ENCODE measurements at places on chromosomes 1 and 21.

GRCh38 chr21:25405984-25406383 lies 201.3 kb downstream of the MRPL39 start:
- DNase-seq: no peak

DNA sequence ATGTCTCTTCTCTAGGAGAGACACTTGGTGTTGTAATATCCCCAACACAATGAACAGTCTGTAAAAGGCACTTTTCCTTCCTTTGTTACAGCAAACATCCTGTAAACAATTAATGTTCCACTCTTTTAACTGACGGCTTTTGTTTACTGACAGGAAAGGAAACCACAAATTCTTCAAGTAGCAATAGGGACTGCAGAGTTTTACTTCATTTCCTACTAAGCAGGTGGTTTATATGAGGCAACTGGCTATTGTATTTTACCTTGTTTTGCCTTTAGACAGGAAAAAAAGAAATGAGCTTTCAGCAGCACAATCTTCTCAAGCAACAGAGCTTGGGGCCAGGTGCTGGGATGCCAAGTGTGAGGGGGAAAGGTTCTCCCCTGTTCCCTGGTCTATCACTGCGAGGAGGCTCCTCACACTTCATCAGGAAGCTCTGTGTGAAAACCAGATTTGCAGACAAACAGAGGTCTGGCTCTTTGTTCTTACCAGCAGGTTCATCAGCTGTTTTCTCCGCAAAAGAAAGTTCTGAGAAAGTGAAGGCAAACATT lies 51.2 kb downstream of the SIPA1L2 start:
- DNase-seq: peak; percentile 22

GRCh38 chr1:36913484-36914060 lies 120.7 kb downstream of the GRIK3 start:
- no peak for DNase-seq

- DNase-seq: no peak
Measured at GRCh38 chr1:223007935-223008334, 135.1 kb downstream of the TLR5 start.

DNA sequence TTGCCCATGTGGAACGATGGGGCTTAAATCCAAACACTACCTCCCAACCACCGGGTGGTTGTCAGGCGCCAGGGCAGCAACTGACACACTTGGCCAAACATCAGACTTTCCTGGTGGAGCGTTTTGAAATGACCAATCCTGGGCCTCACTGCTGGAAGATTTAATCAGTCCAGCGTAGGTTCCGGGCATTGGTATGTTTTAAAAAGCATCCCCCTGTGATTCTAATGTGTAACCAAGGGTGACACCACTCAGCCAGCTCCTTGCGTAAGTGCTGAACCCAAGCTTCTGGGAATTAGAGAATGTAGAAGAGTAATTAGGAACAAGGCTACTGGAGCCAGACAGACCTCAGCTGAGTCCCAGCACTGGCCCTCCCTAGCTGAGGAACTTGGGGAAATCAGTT lies 44.8 kb upstream of the KAZN start:
- no peak for DNase-seq

DNA sequence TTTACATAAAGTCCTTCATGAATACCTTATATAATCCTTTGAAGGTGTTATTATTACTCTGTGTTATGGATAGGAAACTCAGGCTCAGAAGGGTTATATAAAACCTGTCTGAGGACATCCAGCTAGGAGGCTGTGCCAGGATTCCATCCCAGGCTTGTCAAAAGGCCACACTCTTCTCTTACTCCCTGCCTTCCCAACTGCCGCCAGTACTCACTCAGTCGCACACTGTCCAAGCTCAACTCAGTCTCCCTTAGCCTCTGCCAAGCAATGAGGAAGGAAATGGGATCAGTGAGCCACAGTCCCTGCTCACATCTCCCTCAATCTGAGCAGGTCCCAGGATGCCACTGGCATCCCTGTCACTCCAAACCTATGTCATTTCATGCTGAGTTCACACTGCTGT lies 94.4 kb downstream of the NAV1 start:
- no peak for DNase-seq

- no peak for DNase-seq
Measured at GRCh38 chr1:212915245-212916091, 34.9 kb upstream of the VASH2 start.

GRCh38 chr1:26616881-26617280 lies 78.9 kb upstream of the ARID1A start:
- DNase-seq: no peak

- peak; percentile 67 for DNase-seq
Measured at GRCh38 chr1:227728059-227728891, 6.8 kb downstream of the JMJD4 start.

GRCh38 chr1:5953386-5953785 lies 38.8 kb downstream of the NPHP4 start:
- no peak for DNase-seq

- DNase-seq: no peak
Measured at GRCh38 chr1:183881387-183882131, 76.6 kb downstream of the RGL1 start.

- no peak for DNase-seq
Measured at GRCh38 chr1:207455183-207455754, 1.1 kb downstream of the CR2 start.

GRCh38 chr21:46220275-46220810 lies 8.2 kb downstream of the LSS start:
- DNase-seq: no peak

- no peak for DNase-seq
Measured at GRCh38 chr1:36787312-36787913, 246.9 kb downstream of the GRIK3 start.

GRCh38 chr1:46484783-46485490 lies 4.7 kb upstream of the DMBX1 start:
- no peak for DNase-seq

DNA sequence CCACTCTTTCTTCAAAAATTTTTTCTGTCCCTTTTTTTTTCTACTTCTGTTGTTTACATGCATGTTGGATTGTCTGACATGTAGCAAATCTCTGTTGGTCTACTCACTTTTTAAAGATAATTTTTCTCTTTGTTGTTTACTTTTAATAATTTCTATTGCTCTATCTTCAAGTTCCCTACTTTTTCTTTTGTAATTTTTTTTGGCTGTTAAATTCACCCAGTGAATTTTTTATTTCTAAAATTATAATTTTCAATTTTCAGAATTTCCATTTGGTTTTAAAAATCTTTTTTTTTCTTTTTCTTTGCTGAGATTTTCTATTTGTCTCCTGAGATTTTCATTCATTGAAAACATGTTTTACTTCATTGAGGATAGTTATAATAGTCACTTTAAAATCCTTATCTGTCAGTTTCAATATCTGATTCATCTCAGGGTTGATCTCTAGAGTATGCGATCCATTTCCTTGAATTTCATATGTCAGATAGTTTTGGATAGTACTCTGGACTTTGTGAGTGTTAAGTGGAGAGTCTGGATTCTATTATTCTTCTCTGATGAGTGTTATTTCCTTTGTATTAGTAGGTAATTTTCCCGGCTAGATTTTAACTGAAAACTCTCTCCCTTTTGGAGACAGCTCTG lies 1.6 kb upstream of the TSEN15 start:
- DNase-seq: no peak

- no peak for DNase-seq
Measured at GRCh38 chr1:235027076-235027861, 101.4 kb downstream of the TOMM20 start.

GRCh38 chr1:236524895-236525184 lies 1.1 kb downstream of the LGALS8 start:
- no peak for DNase-seq

DNA sequence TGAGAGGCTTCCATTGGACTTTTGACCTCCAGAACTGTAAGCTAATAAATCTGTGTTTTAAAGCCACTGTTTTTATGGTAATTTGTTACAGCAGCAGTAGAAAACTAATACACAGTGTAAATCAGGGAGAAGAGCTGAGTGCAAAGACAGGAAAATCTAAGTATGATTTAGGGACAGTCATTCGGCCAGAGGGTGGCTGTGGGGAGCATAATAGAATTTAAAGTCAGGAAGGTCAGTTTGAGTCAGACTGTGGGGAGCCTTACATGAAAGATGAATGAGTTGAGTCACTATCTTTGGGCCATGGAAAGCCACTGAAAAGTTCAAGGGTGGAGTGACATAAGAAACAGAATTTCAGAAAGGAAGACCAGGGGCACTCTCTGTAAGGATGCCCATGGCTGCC lies 52.4 kb upstream of the SSX2IP start:
- no peak for DNase-seq

GRCh38 chr1:24329797-24330543 lies 10.8 kb downstream of the GRHL3 start:
- DNase-seq: no peak

- no peak for DNase-seq
Measured at GRCh38 chr1:47624531-47624930, 186.7 kb downstream of the FOXD2 start.

DNA sequence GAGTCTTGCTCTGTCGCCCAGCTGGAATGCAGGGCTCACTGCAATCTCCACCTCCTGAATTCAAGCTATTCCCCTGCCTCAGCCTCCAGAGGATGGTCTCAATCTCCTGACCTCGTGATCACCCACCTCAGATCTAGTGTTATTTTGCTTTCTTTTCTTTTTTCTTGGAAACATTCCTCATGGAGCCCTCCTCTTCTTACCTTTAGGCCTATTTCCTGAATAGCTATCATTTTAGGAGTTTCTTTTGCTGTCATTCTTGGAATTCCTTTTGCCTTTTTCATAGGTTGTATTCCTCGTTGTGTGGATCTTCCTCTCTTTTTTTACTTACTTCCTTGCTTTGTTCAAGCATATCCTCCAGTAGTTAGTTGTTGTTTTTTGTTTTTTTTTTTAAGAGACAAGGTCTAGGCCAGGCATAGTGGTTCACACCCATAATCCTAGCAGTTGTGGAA lies 173.8 kb downstream of the RASAL2 start:
- DNase-seq: no peak

GRCh38 chr1:74690364-74690696 lies 16.7 kb upstream of the ERICH3 start:
- no peak for DNase-seq

DNA sequence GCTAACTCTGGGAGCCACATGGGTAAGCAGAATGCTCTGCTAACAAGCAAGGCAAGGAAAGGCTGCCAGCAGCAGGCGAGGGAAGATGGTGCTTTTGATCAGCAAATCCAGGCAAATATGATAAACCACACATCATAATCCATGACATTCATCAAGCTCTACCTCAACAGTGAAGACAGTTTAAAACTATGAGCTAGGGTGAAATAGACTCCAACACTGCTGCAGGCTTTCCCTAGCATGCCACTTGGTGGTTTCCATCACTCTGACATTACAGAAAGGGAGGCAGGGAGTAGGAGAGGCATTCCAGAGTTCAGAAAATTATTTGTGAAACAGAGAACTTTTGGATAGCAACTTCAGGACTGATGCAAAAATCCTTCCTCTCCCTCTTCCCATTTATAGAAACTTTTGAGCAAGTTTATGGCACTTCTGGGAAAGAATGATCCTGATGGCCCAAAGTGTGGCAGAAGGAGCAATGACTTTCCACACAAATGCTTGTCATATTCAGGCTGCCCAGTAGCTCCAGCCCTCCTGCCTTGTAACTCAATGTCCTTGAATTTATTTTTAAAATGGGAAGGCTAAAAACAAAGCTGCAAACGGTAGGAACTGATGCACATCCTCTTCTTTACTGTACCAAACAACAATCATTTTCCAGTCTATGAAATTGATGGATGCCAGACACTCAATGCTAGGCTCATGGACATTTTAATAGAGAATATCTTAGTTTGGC lies 70.8 kb downstream of the SMYD2 start:
- no peak for DNase-seq

DNA sequence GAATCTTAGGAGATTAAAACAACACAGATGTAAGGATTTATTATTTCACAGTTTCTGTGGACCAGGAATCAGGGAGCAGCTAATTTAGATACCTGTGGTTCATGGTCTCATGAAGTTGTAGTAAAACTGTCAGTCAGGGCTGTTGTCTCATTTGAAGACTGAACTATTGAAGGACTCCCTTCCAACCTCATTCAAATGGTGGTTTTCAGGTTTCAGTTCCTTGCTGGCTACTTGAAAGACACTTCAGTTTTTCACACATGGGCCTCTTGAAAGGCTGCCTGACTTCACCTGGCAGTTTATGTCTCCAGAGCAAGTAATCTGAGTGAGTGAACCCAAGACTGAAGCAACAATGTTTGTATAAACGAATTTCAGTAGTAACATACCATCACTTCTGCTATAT lies 915.9 kb downstream of the PLA2G4A start:
- no peak for DNase-seq

DNA sequence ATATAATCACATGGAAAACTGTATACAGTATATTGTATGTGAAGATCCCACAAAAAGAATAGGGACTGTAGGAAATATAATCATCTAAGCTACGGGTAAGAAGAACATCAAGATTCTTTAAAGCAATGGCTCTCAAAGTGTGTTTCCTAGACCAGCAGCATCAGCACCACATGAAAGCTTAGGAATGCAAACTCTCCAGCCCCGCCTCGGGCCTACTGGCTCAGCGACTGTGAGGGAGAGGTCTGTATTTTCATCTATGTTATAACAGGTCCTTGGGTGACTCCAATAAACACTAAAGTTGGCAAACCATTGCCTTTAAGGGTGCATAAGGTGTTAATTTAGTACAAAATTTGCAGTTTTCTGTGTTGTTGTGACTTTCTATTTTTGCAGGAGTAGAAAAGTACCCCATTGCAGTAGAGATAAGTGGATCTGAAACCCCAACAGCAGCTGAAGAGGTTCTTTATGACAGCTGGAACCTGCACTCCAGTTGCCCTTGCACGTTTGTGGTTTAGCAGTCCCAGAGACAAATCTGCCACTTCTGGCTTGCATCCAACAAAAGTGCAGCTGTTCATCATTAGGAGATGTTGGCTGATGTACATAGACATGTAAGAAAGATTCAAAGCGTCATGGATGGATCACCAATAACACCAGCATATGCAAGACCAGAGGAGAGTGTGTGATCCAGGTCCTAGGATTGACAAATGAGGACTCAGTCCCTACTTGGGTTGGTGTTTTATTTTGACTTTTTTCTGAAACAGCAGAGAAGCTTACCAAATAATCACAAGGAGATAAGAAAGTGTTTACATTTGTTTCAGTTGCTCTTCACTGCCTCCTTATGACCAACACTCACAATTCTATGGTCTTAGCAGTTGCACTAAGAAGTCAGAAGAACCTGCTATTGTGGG lies 15.9 kb upstream of the IFNAR1 start:
- DNase-seq: no peak

Data from activated CD4-positive, alpha-beta T cell treated with anti-CD3 and anti-CD28 coated beads, Interleukin-2, amount 10 ng/mL, durations not matched to agents 7 days and 5 days (primary cell).